ENCODE measurements at places on chromosomes 6 and 20. TPM values are rescaled to one million over a fixed set of nuclear protein-coding genes. Genes with fewer than 3 reads are reported as not detected.

Gene CGAS
- 14.1 TPM for total RNA-seq

Gene RAB23
- 8.4 TPM for total RNA-seq

Gene MYMX
- not detected for total RNA-seq

Gene NOX3
- total RNA-seq, result not detected

GRCh38 chr6:24064832-24065231 is 61.2 kb upstream of the NRSN1 start:
- no peak for DNase-seq
- no peaks in the 10 kb centered on the region for H3K4me1 ChIP-seq
- H3K4me3 ChIP-seq, result no peak overlapping the region
- no peak overlapping the region for H3K27ac ChIP-seq
- no peaks in the 10 kb centered on the region for H3K27me3 ChIP-seq

- H3K4me3 ChIP-seq, result no peak overlapping the region
- no peak overlapping the region for H3K27ac ChIP-seq
- no peaks in the 10 kb centered on the region for H3K4me1 ChIP-seq
- no peaks in the 10 kb centered on the region for H3K27me3 ChIP-seq
- peaks cover 4% of the 10 kb centered on the region for H3K36me3 ChIP-seq
Observed at GRCh38 chr6:111530667-111531066, 47.6 kb upstream of the REV3L start.

DNA sequence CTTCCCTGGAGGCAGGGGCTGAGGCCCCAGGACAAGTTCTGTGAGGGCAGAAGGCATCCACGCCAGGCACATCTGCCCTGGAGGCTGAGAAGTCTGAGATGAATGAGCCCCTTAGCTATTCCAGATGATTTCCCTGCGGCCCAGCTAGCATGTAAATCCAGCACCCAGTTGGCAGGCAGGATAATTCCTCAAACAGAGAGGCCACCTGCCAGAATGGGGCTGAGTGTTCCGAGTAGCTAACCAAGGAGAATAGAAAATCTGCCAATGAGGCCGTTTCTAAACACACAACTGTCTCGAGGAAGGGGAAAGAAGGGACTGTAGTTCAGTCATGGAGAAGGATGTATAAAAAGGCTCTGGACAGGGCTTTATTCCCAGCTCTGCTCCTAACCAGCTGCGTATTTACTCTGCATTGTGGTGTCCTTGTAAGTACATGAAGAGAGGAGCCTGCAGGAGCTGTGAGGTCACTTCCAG is 211.4 kb upstream of the CDYL start:
- no peaks in the 10 kb centered on the region for H3K36me3 ChIP-seq
- no peaks in the 10 kb centered on the region for H3K4me1 ChIP-seq
- H3K27me3 ChIP-seq, result no peaks in the 10 kb centered on the region
- H3K4me3 ChIP-seq, result no peak overlapping the region
- no peak for DNase-seq

GRCh38 chr20:46811224-46812084 is 83.2 kb upstream of the EYA2 start:
- no peak overlapping the region for H3K27ac ChIP-seq
- H3K27me3 ChIP-seq, result no peaks in the 10 kb centered on the region
- no peaks in the 10 kb centered on the region for H3K36me3 ChIP-seq
- no peak for DNase-seq
- H3K4me3 ChIP-seq, result no peak overlapping the region
- peaks cover 6% of the 10 kb centered on the region for H3K4me1 ChIP-seq

- H3K36me3 ChIP-seq, result peaks cover 6% of the 10 kb centered on the region
- peak overlapping the region; percentile 88 for H3K4me3 ChIP-seq
- no peak for DNase-seq
- no peaks in the 10 kb centered on the region for H3K27me3 ChIP-seq
- peaks cover 32% of the 10 kb centered on the region for H3K4me1 ChIP-seq
Observed at GRCh38 chr6:35258858-35259193, 709 bp upstream of the ZNF76 start.

- H3K27me3 ChIP-seq, result no peaks in the 10 kb centered on the region
- H3K4me3 ChIP-seq, result peak overlapping the region; percentile 82
- H3K36me3 ChIP-seq, result no peaks in the 10 kb centered on the region
- no peak overlapping the region for H3K27ac ChIP-seq
- H3K4me1 ChIP-seq, result peaks cover 7% of the 10 kb centered on the region
- no peak for DNase-seq
Observed at GRCh38 chr20:1264727-1265126, 1.4 kb upstream of the SNPH start.

GRCh38 chr6:110282412-110282811 is 75.7 kb downstream of the METTL24 start:
- no peaks in the 10 kb centered on the region for H3K36me3 ChIP-seq
- no peaks in the 10 kb centered on the region for H3K4me1 ChIP-seq
- H3K4me3 ChIP-seq, result no peak overlapping the region

DNA sequence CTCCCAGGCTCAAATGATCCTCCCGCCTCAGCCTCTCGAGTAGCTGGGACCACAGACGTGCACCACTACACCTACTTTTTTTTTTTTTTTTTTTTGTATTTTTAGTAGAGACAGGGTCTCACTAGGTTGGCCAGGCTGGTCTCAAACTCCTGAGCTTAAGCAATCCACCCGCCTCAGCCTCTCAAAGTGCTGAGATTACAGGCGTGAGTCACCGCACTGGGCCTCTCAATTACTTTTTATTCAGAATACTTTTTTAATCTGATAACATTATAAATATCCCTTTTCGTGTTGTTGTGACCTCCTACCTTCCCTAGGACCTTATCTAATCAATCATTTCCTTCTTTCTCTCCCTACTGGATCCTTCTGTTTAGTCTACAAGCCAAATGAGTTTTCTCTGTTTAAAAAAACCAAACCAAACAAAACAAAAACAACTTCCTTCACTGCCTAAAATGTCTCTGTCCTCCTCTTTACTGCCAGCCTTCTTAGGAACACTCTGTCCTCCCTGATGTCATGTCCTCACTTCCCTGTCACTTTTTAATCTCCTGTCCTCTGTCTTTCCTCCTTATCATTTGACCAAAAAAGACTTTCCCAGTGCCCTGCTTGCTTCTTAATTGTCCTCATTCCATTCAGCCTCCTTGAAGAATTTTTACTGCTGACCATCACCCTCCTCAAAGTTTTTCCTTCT is 85.0 kb downstream of the CAP2 start:
- no peaks in the 10 kb centered on the region for H3K36me3 ChIP-seq
- H3K4me1 ChIP-seq, result no peaks in the 10 kb centered on the region
- H3K27ac ChIP-seq, result no peak overlapping the region
- H3K27me3 ChIP-seq, result no peaks in the 10 kb centered on the region

DNA sequence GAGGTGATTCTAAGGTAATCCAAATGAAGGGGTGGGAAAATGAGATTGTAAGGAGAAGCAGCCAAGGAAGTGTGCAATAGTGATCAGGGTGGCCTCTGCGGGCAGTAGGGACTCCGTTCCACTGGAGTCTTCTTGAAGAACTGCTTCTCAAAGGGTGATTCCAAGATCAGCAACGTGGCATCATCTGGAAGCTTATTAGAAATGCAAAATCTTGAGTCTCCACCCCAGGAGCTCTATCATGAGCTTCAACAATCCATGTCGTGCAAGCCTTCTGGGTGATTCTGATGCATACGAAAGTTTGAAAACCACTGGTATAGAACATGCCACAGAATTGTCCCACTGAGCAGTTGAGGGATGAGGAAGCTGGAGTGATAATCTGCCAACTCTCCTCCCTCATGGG is 31.4 kb downstream of the SCP2D1 start:
- no peaks in the 10 kb centered on the region for H3K4me1 ChIP-seq
- H3K27me3 ChIP-seq, result no peaks in the 10 kb centered on the region
- no peak overlapping the region for H3K4me3 ChIP-seq
- H3K36me3 ChIP-seq, result no peaks in the 10 kb centered on the region

GRCh38 chr6:96704713-96705112 is 132.6 kb downstream of the GPR63 start:
- peak; percentile 16 for DNase-seq
- no peaks in the 10 kb centered on the region for H3K4me1 ChIP-seq
- H3K27ac ChIP-seq, result no peak overlapping the region
- no peak overlapping the region for H3K4me3 ChIP-seq
- peaks cover 11% of the 10 kb centered on the region for H3K27me3 ChIP-seq

GRCh38 chr20:38148328-38149102 is 16.6 kb downstream of the TGM2 start:
- DNase-seq, result no peak
- no peaks in the 10 kb centered on the region for H3K27me3 ChIP-seq
- peaks cover 36% of the 10 kb centered on the region for H3K4me1 ChIP-seq

GRCh38 chr20:32727683-32728082 is 15.6 kb downstream of the COMMD7 start:
- H3K36me3 ChIP-seq, result peaks cover 37% of the 10 kb centered on the region
- H3K27me3 ChIP-seq, result no peaks in the 10 kb centered on the region
- H3K4me1 ChIP-seq, result peaks cover 23% of the 10 kb centered on the region

DNA sequence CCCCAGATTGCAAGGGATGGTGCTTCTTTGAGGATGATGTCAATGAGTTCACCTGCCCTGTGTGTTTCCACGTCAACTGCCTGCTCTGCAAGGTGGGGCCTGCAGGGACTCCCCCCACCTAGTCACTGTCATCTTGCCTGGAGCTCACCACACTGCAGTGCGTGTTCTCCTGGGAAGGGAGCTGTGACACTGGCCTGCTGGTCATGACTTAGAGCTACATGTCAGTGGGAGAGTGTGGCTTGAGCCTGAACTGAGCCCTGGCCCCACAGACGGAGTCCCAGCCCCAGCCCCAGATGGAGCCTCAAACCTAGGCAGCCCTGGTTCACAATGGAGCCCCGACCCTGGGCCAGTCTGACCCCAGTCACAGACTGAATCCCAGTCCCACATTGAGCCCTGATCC is 19.3 kb downstream of the RBCK1 start:
- H3K4me3 ChIP-seq, result no peak overlapping the region
- H3K27ac ChIP-seq, result no peak overlapping the region
- peaks cover 69% of the 10 kb centered on the region for H3K36me3 ChIP-seq
- H3K4me1 ChIP-seq, result no peaks in the 10 kb centered on the region

DNA sequence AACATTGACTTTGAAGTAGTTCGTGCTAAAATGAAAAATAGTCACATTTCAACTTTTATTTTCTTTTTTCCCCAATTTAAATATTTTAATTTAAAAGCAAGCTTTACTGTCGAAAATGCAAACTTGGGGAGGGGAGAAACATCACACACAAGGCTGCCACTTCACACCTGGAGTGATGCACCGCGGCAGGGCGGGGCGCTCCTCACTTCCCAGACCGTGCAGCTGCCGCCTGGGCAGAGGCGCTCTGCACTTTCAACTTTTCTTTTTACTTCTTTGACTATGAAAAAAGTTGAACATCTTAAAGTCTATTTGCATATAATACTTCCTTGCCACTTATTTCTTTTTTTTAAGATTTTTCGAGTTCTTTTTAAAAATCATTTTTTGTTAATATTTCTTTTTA is 993.3 kb upstream of the GJE1 start:
- no peak overlapping the region for H3K4me3 ChIP-seq
- no peak overlapping the region for H3K27ac ChIP-seq
- DNase-seq, result no peak
- H3K36me3 ChIP-seq, result no peaks in the 10 kb centered on the region
- H3K27me3 ChIP-seq, result no peaks in the 10 kb centered on the region

GRCh38 chr20:52084727-52085126 is 106.9 kb downstream of the ZFP64 start:
- no peaks in the 10 kb centered on the region for H3K27me3 ChIP-seq
- H3K4me3 ChIP-seq, result no peak overlapping the region
- no peaks in the 10 kb centered on the region for H3K36me3 ChIP-seq
- peaks cover 11% of the 10 kb centered on the region for H3K4me1 ChIP-seq
- DNase-seq, result no peak

DNA sequence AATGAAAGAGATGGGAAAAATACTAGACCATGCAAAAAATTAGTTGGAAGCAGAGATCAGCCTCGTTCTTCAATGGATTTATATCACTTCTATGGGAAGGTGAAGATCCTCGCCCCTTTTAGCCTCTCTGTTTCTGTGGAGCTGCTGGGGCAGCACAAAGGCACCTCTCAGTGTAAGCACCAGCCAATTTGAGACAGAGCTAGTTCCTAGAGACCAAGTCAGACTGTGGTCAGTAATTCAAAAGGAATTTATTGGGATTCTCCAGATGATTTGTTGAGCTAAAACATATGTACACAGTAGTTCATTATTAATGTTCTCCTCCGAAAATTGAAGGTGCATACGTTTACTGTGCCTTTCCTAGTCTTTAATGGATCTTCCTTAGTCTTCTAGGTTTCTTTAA is 42.4 kb downstream of the SCGN start:
- DNase-seq, result no peak
- no peaks in the 10 kb centered on the region for H3K27me3 ChIP-seq
- H3K27ac ChIP-seq, result no peak overlapping the region
- H3K4me3 ChIP-seq, result no peak overlapping the region
- H3K4me1 ChIP-seq, result no peaks in the 10 kb centered on the region
- no peaks in the 10 kb centered on the region for H3K36me3 ChIP-seq

DNA sequence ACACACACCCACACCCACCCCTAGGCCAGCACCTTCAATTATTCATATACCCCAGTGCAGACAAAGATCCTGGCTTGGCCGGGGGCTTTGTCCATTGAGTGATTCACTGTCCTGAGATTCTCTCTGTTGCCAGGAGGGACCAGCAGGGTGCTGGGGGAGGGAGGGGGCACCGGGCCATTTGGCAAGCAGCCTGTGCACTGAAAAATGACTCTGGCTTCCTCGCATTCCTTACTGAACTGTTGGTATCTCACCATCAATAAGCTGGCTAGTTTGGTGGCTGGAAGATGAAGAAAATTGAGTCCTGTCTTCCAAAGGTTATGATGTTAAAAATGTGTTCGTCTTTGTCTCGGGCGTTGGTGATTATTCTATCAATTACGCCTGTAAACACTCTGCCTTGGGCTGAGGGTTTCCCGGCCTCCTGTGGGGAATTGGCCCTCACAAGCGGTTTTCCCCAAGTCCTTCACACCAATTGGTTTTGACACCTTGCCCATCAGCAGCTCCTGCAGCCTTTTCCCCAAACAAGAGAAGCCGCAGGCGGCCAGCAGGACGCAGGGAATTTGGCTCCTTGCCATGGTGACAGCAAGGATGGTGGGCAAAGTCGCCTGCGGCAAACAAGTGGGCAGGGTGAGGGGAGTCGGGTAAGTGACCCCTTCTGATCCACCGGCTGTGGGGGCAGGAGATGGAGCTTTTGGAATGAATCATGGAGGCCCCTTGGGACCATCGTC is 4.9 kb downstream of the VSTM2L start:
- peak overlapping the region; percentile 46 for H3K27ac ChIP-seq
- peaks cover 11% of the 10 kb centered on the region for H3K36me3 ChIP-seq
- DNase-seq, result peak; percentile 84
- no peak overlapping the region for H3K4me3 ChIP-seq

GRCh38 chr6:124967444-124967843 is 5.2 kb downstream of the RNF217 start:
- DNase-seq, result peak; percentile 30
- no peak overlapping the region for H3K27ac ChIP-seq
- peaks cover 29% of the 10 kb centered on the region for H3K4me1 ChIP-seq
- peaks cover 28% of the 10 kb centered on the region for H3K36me3 ChIP-seq
- no peak overlapping the region for H3K4me3 ChIP-seq
